ENCODE measurements at places on chromosomes 3 and 15.

DNA sequence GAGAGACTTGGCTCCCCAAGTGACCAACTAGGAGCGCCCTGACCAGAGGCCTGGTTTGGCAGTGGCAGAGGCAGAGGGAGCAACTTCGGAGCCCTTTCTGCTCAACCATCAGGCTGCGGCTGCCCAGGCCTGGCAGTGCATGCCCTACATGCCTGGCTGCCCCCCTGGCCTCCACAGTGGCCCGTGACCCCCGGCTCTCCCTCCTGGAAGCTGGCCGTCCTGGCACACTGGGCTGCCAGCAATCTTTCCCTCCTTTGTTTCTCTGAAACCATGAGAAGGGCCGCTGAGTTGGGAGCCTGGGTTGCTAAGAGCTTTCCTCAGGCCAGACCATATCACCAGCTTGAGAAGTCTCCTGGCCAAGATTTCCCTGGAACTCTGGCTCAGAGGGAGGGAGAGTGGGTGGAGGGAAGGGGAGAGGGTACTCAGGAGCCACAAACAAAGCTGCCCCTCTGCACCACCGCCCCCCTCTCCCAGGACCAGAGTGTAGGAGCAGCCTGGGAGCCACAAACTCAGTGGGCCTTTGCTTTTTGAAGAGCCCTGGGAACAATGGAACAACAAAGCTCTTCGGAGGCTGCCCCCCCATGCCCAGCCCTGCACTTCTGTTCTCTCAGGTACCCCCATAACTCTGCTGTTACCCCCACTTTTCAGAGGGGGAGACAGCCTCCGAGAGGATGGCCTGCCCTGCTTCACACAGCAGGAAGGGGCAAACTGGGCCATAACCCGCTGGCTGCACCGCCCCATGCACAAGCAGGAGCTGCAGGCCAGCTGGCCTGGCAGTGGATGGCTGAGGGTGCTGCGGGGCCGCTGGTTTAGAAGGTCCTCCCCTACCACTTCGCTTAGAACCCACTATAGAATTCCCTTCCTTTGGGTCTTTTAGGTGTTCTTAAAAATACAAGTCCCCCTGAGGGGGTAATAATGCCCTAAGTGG, 11.3 kb downstream of the CORO2B start:
- no peak for DNase-seq

- DNase-seq = no peak
Measured at GRCh38 chr3:43203022-43203421, 83.3 kb upstream of the SNRK start.

DNA sequence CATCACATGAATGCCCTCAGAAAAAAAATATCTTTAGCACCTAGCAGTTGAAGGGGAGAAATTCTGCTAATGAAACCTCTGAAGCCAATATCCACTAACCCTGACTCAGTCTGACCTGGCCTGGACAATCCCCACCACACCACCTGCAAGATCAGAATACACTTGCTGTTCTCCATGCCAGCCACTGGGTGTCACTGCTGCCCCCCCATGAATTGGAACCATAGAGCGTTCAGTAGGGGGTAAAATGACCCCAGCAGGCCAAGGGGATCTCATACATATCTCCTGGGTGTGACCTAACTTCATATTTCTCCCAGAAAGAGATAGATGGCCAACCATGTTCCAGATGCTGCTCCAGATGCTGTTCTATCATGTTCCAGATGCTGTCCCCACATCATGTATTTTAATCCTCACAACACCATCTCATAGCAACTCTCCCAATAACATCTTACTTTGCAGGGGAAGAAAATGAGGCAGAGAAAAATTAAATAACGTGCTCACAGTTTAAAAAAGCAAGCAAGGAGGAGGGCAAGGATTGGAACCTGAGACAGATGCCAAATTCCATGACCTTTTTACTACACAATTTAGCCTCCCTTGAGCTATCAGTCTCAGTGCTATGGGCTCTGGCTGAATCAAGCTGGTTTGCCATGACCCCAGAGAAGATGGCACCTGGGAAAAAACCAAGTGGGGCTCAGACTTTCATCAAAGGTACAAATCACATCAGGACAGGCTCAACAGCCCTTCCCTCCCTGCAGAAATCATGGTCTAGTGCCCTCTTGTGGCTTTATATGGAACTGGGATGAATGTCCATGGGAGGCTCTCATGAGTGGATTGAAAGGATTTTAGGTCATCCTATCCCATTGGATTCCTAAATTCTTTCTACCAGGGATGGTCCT, 12.4 kb downstream of the NTRK3 start:
- peak; percentile 19 for DNase-seq

DNA sequence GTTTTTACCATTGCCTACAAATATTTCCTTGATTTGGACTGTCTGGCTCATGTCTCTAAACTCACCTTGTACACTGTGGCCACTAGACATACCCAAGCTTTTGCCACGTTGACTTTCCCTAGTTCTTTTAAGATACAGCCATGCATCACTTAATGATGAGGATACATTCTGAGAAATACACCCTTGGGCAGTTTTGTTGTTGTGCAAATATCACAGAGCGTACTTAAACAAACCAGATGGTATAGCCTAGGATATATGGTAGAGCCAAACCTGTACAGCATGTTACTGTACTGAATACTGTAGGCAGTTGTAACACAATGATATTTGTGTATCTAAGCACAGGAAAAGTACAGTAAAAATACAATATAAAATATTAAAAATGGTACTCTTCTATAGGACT, 5.5 kb downstream of the ARHGEF26 start:
- DNase-seq = no peak

DNA sequence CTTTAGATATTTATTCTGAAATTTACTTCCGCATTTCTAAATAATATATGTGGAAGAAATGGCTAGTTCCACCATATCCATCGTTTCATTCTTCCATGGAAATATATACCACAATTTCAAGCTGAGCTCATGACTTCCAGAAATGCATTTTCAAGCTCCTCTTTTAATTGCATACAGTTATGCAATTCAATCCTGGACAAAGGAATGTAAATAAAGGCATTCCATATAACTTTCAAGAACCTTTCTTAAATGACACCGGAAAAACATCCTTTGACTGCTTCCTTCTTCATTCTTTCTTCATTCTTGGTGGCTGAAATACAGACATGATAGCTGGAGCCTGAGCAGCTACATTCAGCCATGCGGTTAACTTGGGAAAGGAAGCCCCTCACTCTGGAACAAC, 185.2 kb upstream of the GADL1 start:
- DNase-seq = no peak

DNA sequence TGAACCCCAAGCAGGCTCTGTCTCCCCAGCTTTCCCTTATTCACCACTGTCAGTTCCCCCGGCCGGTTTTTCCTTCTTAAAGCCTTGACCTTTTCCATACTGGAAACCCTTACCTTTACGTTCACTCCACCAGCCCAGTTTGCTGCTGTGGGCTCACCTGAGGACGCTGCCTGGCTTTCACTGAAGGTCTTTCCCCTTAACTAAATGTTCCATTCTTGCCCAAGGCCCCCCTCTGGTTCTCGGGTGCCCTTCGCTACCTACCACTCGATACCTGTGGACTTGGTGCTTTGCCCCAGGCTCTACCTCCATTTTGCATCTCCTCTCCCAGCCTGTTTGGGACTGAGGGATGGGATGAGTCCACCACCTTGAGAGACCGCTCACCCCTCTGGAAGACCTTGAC, 851 bp downstream of the AP2M1 start:
- no peak for DNase-seq

DNA sequence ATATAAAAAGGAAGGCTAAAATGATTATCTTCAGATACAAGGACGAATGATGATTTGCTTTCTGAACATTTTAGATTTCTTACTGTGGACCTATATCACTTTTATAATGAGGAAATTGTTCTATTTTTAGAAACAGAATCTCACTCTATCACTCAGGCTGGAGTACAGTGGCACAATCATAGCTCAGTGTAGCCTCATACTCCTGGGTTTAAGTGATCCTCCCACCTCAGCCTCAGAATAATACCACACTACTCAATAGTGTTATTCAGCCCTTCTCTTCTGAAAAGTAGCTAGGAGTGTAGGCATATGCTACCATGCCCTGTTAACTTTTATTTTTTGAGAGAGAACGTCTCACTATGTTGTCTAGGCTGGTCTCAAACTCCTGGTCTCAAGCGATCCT, 15.8 kb downstream of the DNAJC13 start:
- no peak for DNase-seq

- DNase-seq = no peak
Measured at GRCh38 chr3:196232882-196233251, 16.5 kb downstream of the SLC51A start.

- peak; percentile 47 for DNase-seq
Measured at GRCh38 chr3:186515125-186515524, 29.1 kb downstream of the CRYGS start.

- DNase-seq = no peak
Measured at GRCh38 chr3:69384326-69384725, 1.6 kb downstream of the FRMD4B start.

- DNase-seq = no peak
Measured at GRCh38 chr3:49006408-49007067, 653 bp upstream of the WDR6 start.

GRCh38 chr3:48934333-48934991, 15.8 kb downstream of the ARIH2 start:
- DNase-seq = no peak

GRCh38 chr3:45547764-45548680, 46.5 kb upstream of the LIMD1 start:
- DNase-seq = peak; percentile 64

- no peak for DNase-seq
Measured at GRCh38 chr15:77851086-77851485, 218.4 kb upstream of the LINGO1 start.

DNA sequence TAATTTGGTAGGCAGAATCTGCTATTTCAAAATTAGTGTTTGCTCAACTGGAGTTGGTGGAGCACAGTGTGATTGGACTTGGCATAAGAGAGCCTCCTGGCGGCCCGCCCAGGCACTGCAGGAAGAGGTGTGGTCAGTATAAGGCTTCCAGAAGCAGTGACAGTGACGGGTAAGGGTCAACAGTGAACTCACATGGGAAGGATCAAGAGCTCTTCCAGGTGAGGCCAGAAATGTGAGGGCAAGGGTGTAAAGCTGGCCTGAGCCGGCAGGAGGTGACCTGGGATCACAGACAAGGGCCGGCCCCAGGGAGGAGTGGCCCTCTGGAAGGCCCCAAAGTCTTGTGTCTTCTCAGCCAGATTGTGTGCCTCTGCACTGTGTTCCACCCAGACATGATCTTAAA, 93.2 kb upstream of the RNF7 start:
- peak; percentile 65 for DNase-seq

DNA sequence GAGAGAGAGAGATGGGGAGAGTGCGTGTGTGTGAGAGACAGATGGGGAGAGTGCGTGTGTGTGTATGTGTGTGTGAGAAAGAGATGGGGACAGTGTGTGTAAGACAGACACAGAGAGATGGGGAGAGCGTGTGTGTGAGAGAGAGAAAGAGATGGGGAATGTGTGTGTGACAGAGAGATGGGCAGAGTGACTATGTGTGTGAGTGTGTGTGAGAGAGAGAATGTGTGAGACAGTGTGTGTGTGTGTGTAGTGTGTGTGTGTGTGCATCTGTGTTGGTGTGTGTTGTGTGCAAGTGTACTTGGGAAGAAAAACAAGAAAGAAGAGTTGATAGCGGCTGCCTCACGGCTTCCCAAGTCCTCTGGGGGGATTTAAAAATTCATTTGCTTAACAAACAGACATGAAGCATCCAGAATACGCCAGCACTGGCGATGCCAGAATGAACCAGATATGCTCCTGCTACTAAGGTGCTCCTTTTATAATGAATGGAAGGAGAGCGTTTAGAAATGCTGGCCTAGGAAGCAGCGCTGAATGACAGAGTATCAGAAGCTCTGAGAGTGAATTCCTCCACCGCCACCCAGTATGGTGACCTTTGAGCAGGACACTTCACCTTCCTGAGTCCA, 186.1 kb upstream of the TSC22D2 start:
- no peak for DNase-seq

GRCh38 chr3:172771672-172772071, 21.1 kb downstream of the ECT2 start:
- DNase-seq = no peak

- DNase-seq = no peak
Measured at GRCh38 chr3:30408105-30408557, 198.3 kb upstream of the TGFBR2 start.

DNA sequence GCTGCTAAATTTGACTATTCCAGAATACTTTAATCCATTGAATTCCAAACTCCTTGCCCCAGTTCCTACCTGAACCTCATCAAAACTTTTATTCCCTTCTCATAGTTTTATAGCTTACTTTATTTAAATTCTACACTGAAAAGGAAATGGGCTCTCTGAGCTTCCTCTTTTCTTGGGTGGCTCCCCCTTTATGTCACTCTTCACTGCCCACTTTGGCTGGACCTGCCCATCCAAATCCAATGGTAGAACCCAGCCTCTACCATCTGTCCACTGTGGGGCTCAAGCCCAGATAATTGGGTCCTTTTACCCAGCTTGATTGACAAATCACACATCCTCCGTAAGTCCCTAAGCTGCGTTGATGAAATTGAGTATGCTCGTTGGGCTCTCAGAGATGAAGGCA, 216.5 kb downstream of the BBX start:
- no peak for DNase-seq

- no peak for DNase-seq
Measured at GRCh38 chr3:146747928-146748327, 142.8 kb upstream of the PLSCR5 start.

DNA sequence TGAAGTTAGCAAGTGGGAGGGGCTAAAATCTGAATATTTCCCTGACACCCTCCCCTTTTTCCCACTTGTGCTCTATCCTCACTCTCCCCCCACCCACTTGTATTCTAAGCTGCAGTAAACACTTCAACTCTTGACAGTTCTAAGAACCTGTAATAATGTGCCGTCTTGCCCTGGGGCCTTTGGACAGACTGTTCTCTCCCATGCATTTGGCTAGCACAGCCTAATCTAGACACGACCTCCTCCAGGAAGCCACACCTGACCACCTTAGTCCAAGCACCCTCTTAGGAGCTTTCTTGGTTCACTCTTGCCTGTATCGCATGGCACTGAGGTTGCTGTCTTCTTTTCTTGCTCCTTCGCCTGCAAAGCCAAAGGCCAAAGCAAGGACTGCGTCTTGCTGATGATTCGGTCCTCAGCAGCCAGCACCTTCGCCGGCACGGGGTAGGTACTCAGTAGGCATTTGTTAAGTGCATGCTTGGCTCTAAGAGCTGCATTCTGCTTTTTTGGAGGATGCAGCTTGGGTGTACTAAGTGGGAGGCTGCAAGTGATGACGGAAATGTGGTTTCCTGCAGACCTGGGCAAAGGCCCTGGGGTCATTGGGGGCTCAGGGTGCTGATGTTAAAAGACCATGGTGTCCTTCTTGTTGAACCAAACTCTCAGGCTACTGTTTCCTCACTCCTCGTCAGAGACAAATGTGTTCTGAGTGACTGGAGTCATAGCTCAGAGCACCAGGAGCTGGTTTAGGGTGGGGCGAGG, 2.0 kb upstream of the ZNF710 start:
- no peak for DNase-seq

DNA sequence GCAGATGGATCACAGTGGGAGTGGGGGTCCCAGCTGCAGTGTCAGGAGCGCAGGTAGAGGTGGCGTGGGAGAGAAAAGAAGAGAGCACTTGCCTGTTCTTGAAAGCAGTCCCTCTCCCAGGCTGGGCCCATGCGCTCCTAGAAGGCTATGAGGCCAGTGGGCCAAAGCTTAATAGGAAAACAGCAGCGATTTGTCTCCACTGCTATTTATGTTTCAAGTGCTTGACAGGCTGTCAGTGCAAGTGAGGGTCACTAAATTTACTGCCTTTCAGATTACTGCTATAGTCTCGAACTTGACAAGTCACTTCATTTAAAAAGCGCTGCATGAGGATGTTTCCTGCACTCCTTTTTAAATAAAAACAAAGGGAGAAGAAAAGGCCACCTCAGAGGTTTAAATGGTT, 239.5 kb downstream of the GAP43 start:
- no peak for DNase-seq

Measured in CD4-positive, alpha-beta T cell treated with Interleukin-1 beta for 1 hour (primary cell).